H1 (cell line): ENCODE measurements at places on chromosomes 2 and 18. TPM values are rescaled to one million over a fixed set of nuclear protein-coding genes. Genes with fewer than 3 reads are reported as not detected.

The KHK gene
- 17.7 and 20.5 TPM in 2 replicates for total RNA-seq

The IL37 gene
- total RNA-seq = not detected in 2 replicates

The AOX1 gene
- 4.9 and 5.6 TPM in 2 replicates for total RNA-seq

The NR4A2 gene
- 1.4 and 1.7 TPM in 2 replicates for total RNA-seq

The SLC38A11 gene
- not detected in 2 replicates for total RNA-seq

The NRP2 gene
- total RNA-seq = 36.9 and 37.8 TPM in 2 replicates

The HJURP gene
- total RNA-seq = 56.6 and 60.5 TPM in 2 replicates

The DBI gene
- 180 and 186 TPM in 2 replicates for total RNA-seq

The EDAR gene
- total RNA-seq = not detected in 2 replicates

The PEX13 gene
- total RNA-seq = 21.8 and 22.3 TPM in 2 replicates

The RFX8 gene
- total RNA-seq = 0.60 and 1.3 TPM in 2 replicates

The VSNL1 gene
- 108 and 113 TPM in 2 replicates for total RNA-seq

The TAF4B gene
- total RNA-seq = 19.8 TPM in 2 replicates

The ITPRIPL1 gene
- 16.1 and 17.1 TPM in 2 replicates for total RNA-seq

The C2orf66 gene
- not detected in 2 replicates for total RNA-seq

The IL36A gene
- total RNA-seq = not detected in 2 replicates

The GALR1 gene
- total RNA-seq = 0.98 and 1.6 TPM in 2 replicates

The LRRTM1 gene
- total RNA-seq = 1.1 and 1.4 TPM in 2 replicates

The DCDC2C gene
- not detected in 2 replicates for total RNA-seq

The PROKR1 gene
- total RNA-seq = 3.9 and 4.0 TPM in 2 replicates

The DNER gene
- 14.6 and 16.3 TPM in 2 replicates for total RNA-seq

The UNC80 gene
- 0.38 and 0.56 TPM in 2 replicates for total RNA-seq

The NT5C1B gene
- total RNA-seq = not detected in 2 replicates
